Pulmonary artery endothelial cell (primary cell): ENCODE measurements at places on chromosomes 7 and 10.

DNA sequence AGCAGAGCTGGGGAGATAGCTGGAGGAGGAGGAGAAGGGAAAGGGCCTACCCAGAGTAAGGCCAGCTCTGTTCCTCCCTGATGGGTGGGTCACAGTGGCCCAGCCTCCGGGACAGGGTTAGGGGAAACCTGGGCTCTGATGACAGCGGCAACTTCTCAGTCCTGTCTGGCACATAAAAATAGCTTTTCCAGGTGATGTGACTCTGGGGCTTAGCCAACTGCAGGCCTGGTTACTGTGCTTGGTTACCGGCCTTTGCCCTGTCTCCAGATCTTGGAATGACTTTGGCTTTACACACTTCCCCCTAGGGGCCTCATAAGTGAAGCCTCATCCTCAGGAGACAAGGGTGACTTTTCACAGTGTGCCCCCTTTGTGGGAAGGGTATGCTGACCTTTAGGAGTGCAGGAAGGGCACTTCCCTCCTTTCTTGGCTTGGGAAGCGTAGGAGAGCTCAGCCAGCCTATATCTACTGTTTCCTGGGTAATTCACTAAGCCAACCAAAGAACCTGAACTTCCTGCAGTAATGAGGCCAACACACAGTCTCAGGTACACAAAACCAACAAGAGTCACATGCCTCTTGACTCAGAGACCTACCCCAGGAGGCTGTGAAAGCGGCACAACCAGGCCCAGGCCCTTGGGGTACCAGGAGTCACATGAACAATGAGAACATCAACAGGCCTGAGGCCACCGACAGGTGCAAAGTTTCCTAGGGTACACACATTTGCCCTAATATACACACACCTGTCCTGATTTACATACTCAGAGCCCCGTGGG lies 11.7 kb upstream of the HILPDA start:
- no peak for DNase-seq

DNA sequence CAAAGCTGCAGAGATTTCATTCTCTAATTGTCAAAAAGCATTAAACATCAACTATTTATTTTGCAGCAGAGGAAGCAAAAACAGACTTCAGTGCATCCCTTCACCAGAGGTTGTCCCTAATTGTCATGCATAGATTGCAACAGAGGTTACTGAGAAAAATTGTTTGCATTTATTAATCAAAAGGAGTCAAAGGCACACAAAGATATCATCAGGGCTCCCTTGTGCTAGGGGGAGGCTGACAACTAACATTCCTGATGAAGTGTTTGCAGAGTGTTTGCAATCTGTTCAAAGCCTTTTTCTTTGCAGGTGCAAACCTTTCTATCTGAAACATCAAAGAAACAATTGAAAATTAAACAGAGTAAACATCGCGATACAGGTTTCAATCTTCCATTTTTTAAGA lies 227.5 kb downstream of the TEX36 start:
- DNase-seq: no peak

DNA sequence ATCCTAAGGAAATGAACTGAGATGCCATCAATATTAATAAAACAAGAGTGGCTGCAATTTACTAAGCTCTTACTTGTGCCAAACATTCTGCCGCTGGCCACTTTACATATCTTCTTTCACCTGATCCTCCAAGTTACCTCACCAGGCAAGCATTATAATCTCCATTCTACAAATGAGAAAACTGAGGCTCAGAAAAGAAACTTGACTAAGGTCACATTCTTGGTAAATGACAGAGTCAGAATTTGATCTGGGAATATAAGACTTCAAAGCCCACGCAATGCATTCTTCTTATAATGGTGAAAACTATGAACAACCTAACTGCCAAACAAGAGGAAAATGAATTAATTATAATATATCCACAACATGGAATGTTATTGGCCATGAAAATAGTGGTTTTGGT lies 46.1 kb upstream of the SMNDC1 start:
- DNase-seq: no peak

DNA sequence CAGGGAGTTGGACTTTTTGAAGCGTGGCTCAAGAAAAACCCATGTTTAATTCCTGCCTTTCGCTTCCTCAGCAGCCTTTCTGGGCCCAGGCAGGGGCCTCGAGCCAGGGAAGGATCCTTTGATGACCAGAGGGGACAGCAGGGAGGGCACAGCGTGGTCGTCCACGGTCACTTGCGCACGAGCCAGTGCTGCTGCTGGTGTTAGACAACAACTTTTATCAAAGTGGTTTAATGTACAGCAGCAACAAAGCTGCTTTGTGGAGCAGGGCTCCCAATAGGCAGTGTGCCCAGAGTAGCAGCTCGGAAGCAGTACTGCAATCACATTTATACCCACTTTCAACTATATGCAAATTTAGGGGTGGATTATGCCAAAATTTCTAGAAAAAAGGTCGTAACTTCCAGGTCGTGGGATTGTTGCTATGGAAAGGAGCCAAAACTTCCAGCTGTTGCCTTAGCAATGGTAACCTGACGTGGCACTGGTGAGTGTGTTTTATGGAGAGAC lies 6.1 kb downstream of the GIMAP1 start:
- peak; percentile 36 for DNase-seq

DNA sequence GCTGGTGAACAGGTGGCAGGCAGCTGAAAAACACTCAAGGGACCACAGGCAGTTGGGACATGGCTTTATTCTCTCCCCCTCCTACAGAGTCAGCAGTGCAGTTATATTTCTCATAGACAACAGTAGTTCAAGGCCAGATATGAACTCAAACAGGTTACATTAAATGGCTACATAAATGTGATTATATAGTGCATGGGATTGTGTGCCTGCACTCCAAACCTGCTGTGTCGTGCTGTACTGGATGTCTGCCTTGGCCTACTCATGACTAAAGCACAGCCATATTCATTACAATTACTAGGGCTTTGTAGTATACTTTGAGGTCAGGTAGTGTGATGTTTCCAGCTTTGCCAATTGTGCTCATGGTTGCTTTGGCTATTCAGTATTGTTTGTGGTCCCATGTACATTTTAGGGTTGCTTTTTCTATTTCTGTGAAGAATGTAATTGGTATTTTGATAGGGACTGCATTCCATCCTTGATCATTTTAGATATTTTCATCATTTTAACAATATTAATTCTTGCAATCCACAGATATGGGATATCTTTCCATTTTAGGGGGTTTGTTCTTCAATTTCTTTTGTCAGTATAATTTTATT lies 393.6 kb downstream of the CNTNAP2 start:
- DNase-seq: no peak
